ENCODE measurements at places on chromosomes 3 and 15.

GRCh38 chr15:52334491-52335160 is 39.0 kb upstream of the MYO5C start:
- DNase-seq, result no peak

GRCh38 chr15:98786717-98787116 is 138.4 kb downstream of the IGF1R start:
- DNase-seq, result no peak

GRCh38 chr3:178562143-178562946 is 26.1 kb downstream of the KCNMB2 start:
- no peak for DNase-seq

DNA sequence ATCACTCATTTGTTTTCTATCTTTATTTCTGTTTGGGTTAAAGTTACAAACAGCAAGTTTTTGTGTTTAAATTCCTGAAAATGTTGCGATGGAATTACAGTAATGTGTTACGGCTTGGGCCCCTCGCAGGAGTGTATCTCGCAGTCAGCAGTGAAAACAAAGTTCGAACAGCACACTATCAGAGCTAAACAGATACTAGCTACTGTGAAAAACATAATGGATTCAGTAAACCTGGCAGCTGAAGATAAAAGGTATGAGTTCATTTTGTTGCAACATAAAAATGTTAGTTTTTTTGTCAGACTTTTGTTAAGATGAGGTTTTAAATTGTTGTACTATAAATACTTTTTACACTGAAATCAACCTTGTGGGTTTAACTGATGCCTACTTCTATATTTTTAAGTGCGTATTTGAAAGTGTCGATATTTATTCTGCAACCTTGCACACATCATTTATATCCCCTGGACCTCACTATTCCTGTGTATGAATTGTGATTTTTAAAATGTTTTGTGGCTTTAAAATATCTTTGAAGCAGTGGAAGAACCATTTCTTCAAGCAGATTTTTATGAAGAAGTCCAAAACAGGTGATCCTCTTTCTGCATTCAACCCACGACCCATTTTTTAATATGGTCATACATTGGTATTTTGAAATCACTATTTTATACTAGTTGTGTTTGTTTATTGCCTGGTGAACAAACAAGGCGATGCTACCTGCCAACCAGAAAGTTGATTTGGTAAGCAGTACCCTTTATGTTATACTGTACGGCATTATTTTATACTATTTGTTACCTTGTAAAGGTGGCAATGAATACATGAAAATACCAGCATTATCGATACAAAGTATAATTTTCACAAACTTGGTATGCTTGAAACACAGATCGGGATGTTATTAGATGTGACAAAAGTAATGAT is 27.8 kb downstream of the MFN1 start:
- DNase-seq, result no peak

DNA sequence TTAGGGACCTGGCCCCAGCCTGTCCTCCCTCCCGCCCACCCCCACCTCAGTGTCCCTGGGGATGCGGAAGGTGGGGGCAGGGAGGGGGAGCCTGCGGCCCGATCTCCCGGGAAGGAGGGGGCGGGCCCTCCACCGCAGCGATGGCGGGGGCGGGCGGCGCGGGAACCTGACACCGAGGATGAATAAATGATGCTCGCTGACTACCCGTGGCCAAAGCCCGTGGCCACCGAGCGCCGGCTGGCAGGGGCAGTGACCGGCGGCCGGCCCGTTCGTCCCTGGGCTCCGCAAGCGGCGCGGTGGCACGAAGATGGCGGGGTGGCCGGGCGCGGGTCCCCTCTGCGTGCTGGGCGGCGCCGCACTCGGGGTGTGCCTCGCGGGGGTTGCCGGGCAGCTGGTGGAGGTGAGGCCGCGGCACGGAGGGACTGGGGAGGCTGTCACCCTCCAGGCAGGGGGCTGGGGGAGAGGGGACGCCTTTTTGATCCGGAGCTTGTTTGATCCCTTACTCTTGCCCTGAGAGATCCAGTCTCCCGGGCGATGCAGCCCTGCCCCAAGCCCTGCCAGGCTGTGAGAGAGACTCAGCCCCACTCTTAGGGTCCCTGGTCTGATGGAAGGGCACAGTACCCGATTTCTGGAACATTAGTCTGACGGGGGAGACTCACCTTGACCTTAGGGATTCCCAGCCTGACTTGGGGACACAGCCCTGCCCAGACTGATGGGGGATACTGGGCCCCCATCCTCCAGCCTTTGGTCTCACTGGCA is at the start of gene TMIE:
TMIE (plus strand) TSS at position 212 of the 759 bp plus-strand sequence; CDS start at position 308, 96 bp downstream.
- no peak for DNase-seq

DNA sequence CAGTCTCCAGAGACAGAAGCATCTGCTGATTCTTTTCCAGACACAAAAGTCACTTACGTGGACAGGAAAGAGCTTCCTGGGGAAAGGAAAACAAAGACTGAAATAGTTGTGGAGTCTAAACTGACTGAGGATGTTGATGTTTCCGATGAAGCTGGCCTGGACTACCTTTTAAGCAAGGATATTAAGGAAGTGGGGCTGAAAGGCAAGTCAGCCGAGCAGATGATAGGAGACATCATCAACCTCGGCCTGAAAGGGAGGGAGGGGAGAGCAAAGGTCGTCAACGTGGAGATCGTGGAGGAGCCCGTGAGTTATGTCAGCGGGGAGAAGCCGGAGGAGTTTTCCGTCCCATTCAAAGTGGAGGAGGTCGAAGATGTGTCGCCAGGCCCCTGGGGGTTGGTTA is 25.4 kb downstream of the SYNM start:
- no peak for DNase-seq

- no peak for DNase-seq
Measured at GRCh38 chr3:112649478-112649735, 8.5 kb upstream of the CCDC80 start.

GRCh38 chr3:186192823-186193222 is 83.9 kb upstream of the ETV5 start:
- no peak for DNase-seq

DNA sequence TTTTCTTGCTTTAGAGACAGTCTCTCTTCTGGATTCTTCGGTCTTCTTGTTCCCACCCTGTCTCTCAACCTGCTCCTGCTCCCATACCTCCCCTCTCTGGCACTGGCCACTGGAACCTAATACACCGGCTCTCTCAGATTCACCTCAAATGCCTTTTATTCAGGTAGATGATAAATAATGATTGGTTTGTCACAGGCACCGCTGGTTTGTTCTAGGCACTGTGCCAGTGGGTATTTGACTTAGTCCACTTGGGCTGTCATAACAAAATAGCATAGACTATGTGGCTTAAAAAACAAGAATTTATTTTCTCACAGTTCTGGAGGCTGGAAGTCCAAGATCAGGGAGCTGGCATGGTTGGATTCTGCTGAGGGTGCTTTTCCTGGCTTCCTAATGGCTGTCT is 278.2 kb upstream of the STT3B start:
- no peak for DNase-seq

- peak; percentile 77 for DNase-seq
Measured at GRCh38 chr3:43296565-43296964, 10.2 kb downstream of the SNRK start.

DNA sequence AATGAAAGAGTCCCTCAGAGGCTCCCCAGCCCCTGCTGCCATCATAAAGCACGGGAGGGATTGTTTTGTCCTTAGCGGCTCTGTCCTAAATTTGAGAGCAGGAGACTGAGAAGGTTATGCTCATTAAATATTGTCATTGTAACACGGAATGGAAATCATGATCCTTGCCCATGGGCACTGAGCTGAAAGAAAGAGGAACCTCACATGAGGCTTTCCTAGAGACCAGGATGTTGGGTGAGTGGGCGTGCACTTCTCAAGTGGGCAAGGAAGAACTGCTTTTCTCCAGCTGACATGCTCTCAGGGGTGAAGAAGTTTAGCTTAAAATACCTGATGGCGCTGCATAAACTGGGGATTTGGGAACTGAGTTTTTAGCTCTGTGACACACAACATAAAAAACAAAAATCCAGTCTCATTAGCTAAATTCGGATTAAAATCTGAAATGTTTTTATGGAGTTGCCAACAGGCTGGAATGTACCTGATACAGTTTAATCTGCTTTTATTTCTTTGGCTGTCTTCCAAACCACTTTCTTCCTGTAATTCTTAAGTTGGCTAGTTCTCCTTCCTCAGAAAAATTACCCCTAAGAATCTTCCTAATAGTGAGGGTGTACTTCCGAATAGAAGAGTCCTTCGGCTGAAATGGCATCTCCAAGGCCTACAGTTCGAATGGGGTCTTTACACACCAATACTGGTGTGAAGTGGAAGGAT is 31.7 kb downstream of the ADPGK start:
- DNase-seq, result peak; percentile 52

DNA sequence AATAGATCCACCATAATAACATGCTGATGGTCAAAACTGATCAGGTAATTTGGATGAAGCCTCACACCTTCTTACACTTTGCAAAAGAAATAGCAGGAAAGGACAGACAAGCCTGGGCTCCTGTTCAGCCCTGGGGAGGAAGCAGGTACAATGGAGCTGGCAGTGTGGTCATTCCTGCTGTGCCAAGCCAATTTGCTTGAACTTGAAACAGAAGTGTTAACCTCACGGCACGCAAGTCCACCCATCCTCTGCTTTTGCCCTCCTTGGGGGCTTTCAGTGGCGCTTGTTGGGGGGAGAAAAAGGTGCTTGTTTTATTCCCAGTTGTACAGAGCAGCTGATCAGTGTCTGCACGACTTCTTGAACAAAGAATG is 36.8 kb upstream of the RFTN1 start:
- no peak for DNase-seq

GRCh38 chr3:150783316-150783715 is 20.3 kb upstream of the SIAH2 start:
- DNase-seq, result no peak

GRCh38 chr3:126498929-126499328 is 18.6 kb downstream of the UROC1 start:
- no peak for DNase-seq

GRCh38 chr3:143294188-143294587 is 174.6 kb downstream of the CHST2 start:
- DNase-seq, result no peak

GRCh38 chr3:13122081-13123012 is 49.1 kb upstream of the IQSEC1 start:
- DNase-seq, result no peak

DNA sequence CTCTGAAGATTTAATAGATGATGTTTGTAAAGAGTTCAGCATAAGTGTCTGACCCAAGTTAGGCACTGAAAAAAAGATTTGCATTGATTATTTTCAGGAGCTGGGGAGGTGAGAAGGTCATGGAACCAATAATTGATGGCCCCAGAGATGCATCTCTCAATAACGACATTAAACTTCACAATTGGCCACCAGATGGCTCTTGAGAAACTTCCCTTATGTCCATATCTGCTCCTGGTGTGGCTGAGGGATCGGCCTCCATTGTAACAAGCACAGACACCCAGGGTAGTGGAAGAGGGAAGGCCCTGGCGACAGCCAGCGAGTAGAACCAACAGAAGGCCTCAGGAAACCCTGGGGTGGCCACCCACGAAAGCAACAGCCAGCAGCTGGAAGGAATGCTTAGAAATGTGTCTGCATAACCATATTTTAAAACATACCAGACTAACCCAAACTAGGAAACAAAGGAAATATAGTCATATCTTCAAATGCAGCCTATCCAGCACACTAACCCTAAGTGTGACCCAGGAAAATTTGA is 536.7 kb downstream of the SOX2 start:
- no peak for DNase-seq

DNA sequence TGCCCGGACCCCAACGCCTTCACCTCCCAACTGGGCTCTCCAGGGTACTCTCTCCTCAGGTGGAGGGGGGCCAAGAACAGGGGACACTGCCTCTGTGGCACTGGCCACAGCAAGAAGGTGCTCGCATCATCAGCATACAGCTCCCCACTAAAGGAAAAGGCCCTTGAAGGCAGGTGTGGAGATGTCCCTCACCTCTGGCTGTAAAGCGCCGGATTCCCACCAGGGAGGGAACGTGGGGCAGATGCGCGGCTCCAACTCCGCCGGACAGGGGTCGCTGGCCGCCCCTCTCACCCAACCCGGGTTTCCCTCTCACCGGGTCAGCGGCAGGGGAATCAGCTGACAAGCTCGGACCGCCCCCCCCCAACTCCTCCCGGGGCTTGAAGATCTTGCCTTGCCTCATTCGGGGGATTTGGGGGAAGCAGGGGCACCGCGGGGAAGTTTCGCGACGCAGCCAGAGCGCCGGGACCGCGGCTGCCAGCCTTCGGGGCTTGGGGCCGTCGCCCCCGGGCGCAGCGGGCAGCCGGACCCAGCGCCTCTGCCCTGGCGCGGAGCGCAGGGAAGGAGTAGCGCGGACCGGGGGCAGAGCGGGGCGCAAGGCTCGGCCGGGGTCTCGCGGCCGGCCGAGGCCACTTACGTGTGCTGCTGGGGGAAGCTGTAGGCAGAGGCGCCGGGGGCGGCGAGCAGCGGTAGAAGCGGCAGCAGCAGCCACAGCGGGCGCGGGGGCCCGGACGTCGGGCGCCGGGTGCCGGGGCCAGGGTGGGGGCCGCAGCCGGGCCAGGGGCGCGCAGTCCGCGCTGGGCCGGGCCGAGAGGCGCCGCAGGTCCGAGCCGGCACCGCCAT is 630 bp downstream of the CACNA2D2 start:
- no peak for DNase-seq

- no peak for DNase-seq
Measured at GRCh38 chr3:138919325-138919724, 27.6 kb downstream of the FOXL2 start.

DNA sequence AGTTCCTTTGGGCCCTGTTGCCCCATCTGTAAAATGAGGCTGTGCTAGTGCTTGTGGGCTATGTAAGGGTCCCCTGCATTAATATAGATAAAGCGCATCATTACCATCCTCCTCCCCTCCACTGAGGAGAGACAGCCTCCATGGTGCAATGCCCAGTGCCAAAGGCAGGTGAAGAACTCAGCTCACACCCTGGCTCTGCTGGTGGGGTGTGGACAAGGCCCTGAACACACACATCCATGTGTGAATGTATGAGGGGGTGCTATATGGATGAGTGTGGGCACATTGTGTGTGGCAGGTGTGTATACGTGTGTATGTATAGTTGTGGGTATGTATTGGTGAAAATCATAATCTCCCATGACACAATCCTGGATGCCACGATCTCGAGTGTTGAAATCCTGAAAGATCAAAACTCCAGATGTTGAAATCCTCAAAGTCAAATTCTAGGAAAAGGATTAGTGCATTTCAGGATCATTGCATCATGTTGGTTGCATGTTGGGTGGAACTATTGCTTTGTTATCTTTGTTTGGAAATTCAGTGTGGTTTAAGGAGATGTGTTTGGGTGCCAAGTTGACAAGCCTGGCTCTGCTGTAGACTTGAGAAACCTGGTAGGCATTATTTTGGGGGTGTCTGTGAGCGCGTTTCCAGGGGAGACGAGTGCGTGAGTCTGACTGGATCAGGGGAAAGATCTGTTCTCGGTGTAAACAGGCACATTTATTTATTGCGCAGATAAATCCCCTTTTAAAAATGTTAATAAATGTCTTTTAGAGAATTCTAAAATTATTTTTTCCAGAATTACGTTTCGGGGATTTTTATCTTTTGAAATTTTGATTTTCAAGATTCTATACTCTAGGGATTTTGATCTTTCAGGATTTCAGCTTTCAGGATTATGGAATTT is 42.0 kb upstream of the SEC61A1 start:
- no peak for DNase-seq

DNA sequence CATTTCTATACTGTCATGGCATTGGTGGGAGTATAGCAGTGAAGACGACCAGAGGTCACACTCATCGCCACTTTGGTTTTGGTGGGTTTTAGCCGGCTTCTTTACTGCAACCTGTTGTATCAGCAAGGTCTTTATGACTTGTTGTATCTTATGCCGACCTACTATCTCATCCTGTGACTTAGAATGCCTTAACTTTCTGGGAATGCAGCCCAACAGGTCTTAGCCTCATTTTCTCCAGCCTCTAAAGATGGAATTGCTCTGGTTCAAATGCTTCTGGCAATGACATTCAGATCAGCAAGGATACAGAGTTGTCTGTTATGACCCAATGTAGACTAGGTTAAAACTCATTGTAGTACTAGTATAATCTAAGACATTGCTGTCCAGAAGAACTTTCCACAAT is 54.9 kb upstream of the LRTM1 start:
- DNase-seq, result no peak

All from Ammon's horn (tissue), 1 donor.